ENCODE measurements at places on chromosomes 7 and 10. TPM values are rescaled to one million over a fixed set of nuclear protein-coding genes. Genes with fewer than 3 reads are reported as not detected.

DNA sequence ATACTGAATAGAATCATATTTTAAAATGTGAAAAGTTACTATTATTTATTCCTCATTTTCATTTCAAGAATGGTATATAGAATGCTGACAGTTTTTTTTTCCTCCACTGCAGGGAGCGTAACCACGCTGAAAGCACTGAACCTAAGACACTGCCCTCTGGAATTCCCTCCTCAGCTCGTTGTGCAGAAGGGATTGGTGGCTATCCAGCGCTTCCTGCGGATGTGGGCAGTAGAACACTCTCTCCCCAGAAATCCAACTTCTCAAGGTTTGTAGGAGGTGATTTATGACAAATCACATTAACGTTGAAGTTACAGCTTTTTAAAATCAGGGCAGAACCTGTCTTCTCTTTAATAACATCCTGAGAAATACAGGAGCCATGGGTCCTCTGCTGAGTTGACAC is 12.4 kb downstream of the LRRC27 start:
- no peak overlapping the region for H3K4me3 ChIP-seq

GRCh38 chr10:65419629-65420028 is 1506.2 kb upstream of the LRRTM3 start:
- no peaks in the 10 kb centered on the region for H3K36me3 ChIP-seq
- H3K27ac ChIP-seq = no peak overlapping the region
- no peaks in the 10 kb centered on the region for H3K4me1 ChIP-seq
- DNase-seq = no peak

GRCh38 chr7:27774717-27775328 is 34.9 kb downstream of the TAX1BP1 start:
- no peaks in the 10 kb centered on the region for H3K36me3 ChIP-seq
- no peak for DNase-seq
- no peak overlapping the region for H3K27ac ChIP-seq
- H3K4me3 ChIP-seq = no peak overlapping the region
- H3K27me3 ChIP-seq = no peaks in the 10 kb centered on the region

The FHIP2A gene
- total RNA-seq = 19.1 TPM

The DNAJC12 gene
- total RNA-seq = 9.3 TPM

All from heart right ventricle (tissue), 16 donors.